CD8-positive, alpha-beta T cell (primary cell): ENCODE measurements at places on chromosomes 7 and 10.

GRCh38 chr7:11244149-11244548 lies 270.5 kb downstream of the PHF14 start:
- DNase-seq = no peak

DNA sequence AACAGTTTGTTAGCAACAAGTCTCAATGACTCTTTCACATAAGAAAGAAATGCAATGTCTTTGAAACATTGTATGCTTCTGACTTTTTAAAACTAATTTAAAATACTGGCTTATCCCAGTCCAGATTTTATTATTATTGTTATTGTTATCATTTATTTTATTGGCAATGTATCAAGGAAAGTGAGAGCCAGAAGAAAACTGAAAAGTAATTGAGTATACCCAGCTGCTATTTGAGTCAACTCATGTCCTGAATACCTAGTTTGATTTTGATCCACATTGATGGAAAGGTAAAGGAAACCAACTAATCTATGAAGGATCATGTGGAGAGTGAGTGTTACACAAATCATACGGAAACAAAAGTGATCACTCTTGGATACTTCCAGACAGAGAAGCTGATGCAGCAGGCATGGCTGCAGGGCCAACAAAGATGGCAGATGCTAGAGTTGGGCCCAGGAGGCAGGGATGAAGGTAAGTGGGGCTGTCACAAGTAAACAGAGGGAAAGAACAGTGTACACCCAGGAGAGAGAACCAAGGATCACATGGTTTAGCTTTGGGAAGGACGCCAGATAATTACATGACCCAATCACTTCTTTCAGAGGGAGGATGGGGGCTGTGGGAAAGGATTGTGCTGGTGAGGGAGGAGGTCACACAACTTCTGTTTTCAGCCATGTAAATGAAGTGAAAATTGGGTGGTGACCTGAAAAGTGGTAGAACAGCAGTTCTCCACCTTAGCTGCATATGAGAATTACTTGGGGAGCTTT lies 179.2 kb upstream of the NAMPT start:
- no peak for DNase-seq

DNA sequence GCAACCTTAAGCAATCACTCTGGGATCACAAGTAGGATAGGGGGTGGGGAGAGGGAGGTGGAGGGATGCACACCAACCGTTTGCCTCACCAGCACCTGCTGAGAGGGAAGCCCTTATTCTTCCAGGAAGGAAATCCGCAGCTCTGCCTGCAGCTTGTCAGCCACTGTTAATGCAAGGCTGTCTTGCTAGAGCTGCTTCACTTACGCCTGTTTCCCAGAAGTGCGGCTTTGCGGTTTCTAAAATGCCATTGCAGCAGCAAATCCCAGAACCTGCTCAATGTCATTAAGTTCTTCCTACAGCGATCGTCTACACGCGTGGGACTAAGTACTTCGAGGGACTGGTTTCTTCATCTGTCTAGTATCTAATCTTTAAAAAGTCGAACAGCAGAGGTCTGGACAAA lies 191.1 kb downstream of the ZMYND11 start:
- DNase-seq = no peak

GRCh38 chr7:26563406-26563805 lies 271.7 kb downstream of the SNX10 start:
- DNase-seq = no peak

GRCh38 chr10:78819361-78820006 lies 249.3 kb upstream of the ZMIZ1 start:
- DNase-seq = no peak

GRCh38 chr10:24457661-24458318 lies 248.9 kb downstream of the KIAA1217 start:
- DNase-seq = no peak

- no peak for DNase-seq
Measured at GRCh38 chr10:132353456-132354355, 21.7 kb downstream of the LRRC27 start.

DNA sequence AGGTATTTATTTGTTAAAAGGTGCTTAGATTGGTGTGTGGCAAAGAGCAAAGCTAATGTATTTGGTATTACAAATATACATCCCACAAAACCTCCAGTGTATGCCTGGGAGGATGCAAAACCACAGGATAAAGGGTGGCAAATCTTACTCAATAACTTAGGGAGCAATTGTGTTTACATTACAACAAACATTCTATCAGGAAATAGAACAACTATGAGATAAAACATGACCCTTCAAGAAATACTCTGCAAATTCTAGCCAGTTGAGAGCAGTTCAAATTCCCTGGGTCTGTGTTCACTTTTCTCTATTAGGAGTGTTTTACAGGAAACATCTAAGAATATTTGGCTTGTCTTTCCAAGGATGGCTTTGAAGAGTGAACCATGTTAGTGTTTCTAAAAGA lies 64.9 kb downstream of the CUL1 start:
- DNase-seq = no peak

DNA sequence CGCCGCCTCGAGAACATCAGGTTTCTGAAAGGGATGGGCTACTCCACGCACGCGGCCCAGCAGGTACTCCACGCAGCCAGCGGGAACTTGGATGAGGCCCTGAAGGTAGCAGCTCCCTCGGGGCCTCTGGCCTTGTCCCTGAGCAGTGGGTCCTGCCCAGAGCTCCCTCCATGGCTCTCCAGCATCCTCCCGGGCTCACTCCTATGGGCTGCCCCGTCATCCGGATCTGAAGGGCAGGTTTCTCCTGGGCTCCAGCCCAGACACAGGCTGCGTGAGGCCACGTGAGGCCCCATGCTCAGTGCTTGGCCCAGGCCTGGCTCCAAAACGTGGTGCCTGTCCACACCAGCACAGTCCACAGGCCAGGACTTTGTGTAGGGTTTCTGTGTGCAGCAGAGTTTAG lies 32.5 kb downstream of the NUB1 start:
- no peak for DNase-seq

DNA sequence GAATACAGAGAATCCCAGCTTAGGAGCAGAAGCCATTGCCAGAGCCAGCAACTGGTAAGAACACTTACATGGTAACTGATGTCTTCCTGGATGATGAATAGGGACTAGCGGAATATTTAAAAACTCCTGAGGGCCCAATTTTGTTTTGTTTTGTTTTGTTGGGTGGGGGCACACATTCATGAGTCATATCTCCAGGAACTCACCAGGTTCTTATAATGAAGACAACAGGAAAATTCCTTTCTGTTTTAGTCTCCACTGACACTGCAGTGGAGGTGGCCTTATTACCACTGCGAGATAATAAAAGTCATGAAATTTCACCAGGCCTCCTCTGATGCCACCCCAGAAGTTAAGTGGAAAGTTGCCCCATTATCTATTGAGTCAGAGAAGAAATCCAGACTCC lies 6.6 kb upstream of the CUZD1 start:
- DNase-seq = no peak

DNA sequence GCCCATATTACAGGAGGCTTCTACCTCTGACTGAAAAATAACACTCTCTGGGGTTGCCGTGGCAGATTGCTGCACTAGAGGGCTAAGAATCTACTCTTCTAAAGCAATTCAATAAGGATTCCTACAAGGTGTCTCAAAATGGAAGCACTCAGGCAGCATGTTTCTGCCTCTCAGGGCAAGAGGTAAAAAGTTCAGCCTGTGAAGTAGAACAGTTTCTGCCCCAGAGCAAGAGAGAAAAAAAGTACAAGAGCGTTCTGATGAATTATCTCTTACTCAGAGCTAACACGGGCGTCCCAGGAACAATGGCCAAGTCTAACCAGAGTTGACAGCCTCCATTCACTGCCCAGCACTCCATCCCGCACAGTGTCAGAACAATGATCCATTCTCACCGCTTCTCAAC lies 71.3 kb upstream of the TES start:
- no peak for DNase-seq

GRCh38 chr7:44411306-44411705 lies 79.2 kb downstream of the NUDCD3 start:
- no peak for DNase-seq

GRCh38 chr10:132955479-132955878 lies 13.1 kb upstream of the CFAP46 start:
- no peak for DNase-seq

DNA sequence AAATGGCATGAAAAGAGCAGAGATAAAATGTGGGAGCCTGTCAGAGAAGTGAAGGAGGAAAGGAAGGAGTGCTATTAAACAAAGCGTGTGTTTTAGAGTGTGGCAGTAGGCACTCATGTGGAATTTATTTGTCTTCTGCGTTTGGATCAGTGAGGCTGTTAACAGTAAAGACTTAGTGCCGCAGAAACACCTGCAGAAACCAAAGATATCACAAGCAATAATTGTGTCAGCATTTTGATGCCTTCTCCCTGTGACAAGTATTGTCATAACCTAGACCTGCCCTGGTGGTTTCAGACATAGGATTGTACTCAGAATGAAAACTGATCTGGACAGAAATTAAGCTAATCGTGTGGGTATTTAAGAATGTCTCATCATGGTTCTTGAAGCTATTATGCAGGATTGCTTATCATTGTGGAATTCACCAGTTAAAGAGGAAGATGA lies 191.0 kb downstream of the CAMK1D start:
- no peak for DNase-seq
